ENCODE measurements at places on chromosomes 16 and 17.

GRCh38 chr16:87620201-87620495, 17.8 kb downstream of the JPH3 start:
- DNase-seq, result no peak

DNA sequence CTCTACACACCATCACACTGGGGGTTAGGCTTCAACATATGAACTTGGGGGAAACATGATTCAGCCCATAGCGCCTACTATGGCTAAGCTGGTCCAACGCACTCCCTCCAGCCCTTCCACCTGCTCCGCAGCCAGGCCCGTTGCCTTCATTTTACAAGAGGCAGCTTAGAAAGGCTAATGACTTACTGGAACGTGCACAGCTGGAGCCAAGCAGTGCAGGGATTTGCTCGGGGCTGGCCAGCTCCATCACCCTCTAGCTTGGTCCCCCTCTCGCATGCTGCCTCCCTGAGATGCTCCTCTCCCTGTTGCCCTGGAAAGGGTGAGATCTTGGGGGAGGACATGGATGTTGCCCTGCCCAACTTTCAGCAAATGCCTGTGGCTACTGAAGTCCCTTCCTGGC, 2.8 kb upstream of the CACNG1 start:
- DNase-seq, result no peak

GRCh38 chr16:86874141-86874540, 295.8 kb downstream of the FOXL1 start:
- peak; percentile 46 for DNase-seq

DNA sequence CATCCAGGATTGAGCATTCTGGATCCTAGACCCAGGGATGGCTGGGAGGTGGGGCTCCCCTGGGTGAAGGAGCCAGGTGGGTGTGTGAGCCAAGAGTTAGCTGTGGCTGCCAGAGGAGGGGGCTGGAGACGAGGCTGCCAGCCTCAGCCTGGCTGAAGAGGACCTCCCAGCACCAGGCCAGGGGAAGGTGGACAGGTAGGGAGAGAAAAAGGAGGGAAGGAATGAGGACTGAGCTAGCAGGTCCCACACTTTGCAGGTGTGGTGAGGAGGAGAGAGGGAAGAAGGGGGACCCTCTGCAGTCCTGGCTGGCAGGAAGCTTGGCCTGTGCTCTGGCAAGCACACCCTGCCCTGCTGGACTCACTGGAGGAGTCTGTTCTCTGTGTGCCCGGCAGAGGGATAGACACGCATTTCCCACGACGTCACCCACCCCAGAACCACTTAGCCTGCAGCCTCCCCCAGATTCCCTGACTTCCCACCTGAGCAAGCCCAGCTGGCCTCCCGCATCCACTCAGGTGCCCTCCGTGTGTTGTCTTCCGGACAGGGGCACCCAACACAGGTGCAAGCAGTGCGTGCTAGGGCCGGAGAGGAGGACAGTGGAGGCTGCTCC, 42.0 kb downstream of the SOCS3 start:
- no peak for DNase-seq

GRCh38 chr17:69339937-69340336, 13.0 kb upstream of the ABCA5 start:
- no peak for DNase-seq

DNA sequence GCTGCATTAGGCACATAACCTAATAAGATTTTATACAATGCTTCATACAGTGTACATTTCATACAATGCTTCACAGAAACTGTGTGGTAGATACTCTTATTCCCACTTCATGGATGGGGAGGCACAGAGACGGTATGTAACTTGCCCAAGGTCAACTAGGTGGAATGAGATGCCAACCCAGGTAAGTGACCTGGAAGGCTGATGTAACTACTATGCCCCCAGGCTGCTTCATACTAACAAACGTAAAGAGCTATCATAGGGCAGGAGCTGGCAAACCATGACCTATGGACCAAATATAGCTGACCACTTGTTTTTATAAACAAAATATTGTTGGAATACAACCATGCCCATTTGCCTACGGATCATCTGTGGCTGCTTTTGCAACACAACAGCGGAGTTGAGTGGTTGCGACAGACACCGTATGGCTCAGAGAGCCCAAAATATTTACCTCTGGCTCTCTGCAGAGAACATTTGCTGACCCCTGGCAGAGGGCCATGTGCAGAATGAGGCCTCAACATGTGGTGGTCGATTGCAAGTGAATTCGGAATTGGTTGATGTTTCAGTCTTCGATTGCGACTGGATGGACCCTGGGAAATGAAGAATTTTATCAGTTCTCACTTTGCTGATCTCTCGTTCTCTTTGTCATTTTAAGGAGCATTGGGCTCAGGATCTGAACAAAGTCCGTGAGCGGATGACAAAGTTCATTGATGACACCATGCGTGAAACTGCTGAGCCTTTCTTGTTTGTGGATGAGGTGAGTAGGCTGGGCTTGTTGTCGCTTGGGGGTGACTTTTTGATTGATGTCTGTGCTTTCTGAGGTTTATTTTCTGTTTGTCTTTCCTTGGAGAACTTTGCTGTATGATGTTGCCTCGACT, 109.7 kb downstream of the PLCG2 start:
- no peak for DNase-seq

- no peak for DNase-seq
These were observed 35.5 kb downstream of the UBN1 start for GRCh38 chr16:4882633-4883285.

DNA sequence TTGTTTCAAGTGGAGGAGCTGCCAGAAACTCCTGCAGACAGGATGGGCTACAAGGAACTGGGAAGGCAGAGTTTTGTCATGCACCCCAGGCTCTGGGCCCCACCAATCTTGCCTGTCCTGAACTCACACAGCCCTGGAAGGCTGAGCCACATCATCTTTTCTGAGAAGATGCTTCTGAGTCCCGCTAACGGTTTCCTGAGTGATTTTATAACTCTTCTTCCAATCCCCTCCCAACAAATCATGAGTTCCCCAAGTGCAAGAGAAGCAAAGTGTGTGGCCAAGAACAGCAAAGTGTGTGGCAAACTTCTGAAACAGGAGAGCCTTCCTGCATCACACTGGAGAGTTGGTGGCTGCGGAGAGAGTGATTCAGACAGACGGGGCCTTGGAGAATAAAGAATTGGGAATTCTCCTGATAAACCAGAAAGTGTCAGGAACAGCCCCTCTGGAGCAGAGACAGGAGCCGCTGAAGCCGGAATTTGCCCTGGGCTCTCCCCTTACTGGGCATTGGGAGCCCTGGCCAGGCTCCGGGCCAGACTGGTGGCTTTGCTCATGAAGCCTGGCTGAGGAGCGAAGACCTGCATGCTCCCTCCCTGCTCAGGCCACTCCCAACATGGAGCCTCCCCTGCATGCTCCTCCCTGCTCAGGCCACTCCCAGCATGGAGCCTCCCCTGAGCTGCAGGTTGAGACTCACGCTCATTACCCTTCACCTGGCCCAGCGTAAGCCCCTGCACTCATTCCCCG, 47.2 kb downstream of the PITPNM3 start:
- no peak for DNase-seq

DNA sequence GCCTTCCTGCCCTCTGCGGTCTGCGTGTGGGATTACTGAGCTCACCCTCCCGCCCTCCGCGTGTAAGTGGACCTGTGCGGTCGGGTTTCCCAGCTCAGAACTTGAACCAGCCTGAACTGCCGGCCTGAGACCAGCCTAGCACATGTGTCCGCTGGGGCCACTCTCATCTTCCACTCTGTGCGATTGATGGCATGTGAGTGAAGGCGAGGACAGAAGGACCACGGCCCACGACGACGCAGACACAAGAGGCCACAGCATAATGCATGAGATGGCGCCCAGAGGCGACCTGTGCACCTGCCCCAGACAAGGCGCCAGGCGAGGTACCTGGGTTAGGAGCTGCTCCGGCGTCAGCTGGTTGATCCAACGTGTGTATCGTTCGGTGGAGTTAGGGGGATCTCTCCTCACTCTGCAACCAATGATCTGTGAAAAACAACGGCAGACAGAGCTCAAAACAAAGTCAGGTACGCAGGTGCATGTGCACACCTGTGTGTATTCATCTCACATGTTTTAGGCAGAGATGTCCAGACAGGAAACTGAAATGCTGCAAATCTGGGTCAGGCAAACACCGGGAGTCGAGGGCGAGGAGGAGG, 74.5 kb upstream of the METRNL start:
- no peak for DNase-seq

GRCh38 chr16:10362077-10362863, 23.6 kb upstream of the ATF7IP2 start:
- peak; percentile 20 for DNase-seq

GRCh38 chr17:82250868-82251500, 22.1 kb downstream of the SLC16A3 start:
- DNase-seq, result no peak

DNA sequence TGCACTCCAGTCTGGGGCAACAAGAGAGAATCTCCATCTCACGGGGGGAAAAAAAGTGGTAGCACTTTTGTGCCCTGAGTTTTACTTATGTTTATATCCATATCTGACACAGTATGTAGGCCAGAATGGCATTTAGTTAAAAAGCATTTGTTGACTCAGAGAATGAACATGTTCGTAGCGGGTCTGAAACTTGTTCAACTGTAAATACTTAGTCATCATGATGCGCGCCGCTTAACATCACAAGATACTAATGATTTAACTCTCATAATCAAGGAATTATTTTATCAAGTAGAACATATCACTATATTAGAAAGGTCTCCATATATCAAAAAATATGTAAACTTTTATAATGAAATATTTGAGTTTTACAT, 55.3 kb upstream of the ITGA2B start:
- DNase-seq, result no peak

DNA sequence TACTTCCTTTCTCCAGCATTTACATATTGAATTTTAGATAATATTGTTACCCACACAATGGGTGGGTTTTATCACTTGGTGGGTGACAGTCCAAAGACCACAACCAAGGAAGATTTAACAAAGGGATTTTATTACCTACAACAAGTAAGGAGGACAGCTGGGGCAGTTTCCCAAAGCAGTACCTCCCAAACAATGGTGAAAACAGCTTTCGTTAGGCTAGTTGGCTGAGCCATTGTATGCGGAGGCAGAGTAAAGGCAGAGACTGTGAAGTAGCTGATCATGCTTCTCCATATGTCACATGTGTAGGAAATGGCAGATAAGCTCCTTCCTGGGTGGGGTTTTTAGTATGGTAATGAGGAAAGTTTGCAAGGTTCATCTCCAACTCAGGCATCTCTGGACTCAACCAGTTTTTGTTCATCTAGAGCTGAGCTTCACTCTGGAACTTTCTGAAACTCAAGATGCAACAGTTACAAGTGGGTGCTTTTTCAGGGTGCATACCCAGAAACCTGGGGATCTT, 104.3 kb upstream of the PSMD7 start:
- no peak for DNase-seq

DNA sequence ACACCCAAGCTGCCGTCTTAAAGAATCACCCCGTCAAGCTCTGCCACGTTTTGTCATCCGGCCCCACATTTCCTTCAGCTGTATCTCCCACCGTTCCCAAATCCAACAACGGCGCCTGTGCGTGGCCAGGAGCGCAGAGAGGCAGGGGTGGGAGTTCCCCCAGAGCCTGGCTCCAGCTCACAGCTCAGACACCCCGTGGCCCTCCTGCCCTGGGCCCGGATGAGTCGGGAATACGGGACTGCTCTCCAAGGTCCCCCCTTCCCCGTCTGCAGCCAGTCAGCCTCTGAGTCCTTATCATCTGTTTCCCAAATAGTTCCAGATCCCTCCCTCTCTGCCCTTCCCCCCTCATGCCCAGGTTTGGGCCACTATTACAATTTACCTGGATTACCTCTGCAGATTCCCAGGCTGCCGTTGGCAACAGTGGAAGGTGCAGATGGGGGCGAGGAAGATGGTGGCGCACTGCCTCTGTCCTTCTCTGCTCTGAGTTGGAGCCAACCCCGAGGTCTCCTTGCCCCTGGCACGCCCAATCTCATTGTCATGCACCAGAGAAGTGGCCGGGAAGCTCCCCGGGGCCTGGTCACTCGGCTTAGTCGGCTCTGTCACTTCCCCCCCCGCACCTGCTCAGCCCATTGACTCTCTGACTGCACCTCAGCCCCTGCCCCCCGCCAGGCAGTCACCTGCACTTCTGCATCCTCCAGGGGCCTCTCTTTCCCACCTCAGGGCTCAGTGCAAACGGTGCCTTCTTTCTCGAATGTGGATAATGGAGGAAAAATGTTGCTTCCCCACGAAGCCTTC, 18.3 kb upstream of the RPTOR start:
- DNase-seq, result no peak

DNA sequence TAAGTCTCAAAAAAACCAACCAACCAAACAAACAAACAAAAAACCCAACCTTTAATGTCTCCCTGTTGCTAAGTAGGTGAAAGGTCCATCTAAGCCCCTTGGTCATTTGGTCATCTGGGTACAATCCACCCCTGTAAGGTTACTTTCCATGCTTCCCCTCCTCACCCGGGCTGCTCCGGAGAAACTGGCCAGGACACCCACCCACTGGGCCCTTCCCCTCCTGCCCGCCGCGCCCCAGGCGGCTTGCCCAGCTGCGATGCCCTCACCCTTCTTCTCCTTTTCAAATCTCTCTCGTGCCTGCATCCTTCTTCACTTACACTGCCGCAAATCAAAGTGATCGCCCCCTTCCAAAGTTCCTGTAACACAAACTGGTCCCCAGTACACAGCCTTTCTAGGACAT, 2.0 kb downstream of the NTAN1 start:
- DNase-seq, result no peak

GRCh38 chr16:68737046-68737729, at the start of gene CDH1:
TSS of gene CDH1 (plus strand) at chr16:68737292. CDS start at chr16:68737416, 124 bp downstream.
- DNase-seq, result no peak

DNA sequence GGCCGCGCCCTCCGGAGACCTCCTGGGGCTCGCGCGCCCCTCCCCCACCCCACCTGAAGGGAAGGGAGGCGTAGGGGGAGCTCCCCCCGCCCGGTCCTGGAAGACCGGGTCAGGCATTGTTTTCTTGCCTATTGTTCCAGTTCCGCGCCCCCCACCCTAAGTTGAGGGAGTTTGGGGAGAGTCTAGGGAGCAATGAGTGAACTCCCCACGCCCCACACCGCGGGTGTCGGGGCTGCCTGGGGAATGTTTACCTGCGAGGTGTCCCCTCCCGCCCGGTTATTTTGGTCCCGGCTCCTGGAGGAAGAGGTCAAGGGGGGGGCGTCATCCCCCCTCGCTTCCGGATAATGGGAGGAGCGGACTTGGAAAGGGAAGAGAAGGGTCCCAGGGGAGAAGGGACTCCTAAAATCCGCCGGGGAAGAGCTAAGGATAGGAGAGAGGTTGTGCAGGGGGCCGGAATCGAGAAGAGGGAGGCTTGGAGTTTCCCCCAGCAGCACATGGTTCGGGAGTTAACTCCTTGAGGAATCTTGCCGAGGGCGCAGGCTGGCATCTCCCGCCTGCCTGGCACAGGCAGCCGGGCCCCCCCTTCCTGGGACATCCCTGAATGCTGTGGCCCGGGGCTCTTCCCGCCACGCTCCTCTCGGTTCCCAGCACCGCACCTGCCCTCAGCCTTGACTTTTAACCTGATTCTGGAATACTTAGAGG, 881 bp downstream of the MLLT6 start:
- no peak for DNase-seq

DNA sequence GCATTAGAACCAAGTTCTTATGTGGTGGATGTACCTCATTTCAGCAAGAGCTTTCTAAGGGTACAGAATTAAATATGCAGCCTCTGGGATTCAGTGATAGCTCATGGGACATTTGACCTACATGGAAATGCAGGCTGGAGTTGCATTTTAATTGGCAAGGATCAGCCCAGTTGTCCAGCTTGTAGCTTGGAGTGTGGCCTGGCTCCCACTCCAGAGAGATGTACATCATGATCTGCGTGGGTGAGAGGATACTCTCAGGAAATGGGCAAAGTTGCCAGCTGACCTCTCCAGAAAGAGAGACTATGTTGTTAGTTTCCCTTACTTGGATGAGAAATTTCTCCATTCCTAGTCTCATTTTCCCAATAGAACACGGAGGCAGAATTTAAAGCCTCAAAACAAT, 555.3 kb downstream of the MAF start:
- DNase-seq, result no peak

- DNase-seq, result no peak
These were observed 23.6 kb upstream of the SMURF2 start for GRCh38 chr17:64685705-64686104.

Data from GM19239 (cell line).